Activated CD4-positive, alpha-beta T cell treated with anti-CD3 and anti-CD28 coated beads, Interleukin-2, amount 50 U/mL, for 1 hour (primary cell): ENCODE measurements at places on chromosomes 7 and 10.
A peak's percentile ranks its signal among the peaks of the same experiment; 100 is the strongest.

GRCh38 chr7:29179115-29179514 lies 15.5 kb upstream of the CHN2 start:
- no peak for DNase-seq

DNA sequence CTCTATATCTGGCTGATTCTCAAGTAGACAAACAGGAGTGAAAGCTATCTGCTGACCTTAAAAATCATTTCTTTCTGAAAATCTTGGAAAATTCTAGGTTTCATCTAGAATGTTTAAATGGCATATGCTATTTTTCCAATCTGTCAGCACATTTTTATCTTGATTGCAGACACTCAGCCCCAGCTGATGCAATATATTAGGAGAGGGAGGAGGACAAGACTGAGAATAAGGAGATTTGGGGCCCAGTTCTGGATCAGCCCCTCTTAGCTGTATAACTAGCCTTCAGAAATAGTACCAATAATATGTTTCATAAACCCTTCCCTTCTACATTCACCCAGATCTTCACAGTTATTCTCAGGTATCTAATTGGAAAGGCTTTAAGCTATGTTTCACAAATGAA lies 131.2 kb downstream of the HDAC9 start:
- no peak for DNase-seq

DNA sequence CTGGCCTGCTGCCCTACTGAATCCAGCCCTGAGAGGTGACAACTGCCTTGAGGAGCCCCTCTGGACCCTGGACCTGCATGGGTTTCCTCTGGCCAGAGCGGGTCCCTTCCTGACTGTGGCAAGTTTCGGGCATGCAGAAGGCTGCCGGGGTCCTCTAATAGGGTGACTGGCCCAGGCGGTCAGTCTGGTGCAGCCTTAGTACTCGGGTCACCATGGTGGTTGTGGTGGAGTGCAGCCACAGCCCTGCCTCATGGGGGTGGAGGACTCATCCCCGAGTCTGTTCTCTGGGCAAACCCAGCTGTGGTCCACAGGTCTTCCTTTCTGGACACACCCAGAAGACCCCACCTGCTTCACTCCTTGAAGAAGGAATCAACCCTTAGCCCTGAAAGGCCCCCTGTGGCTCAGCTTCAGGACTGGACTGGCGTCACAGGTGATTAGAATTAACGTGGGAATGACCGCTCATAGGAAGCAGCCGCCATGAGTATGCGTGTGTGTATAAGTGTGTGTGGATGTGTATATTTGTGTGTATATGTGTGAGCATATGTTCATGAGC lies 28.7 kb downstream of the RAMP3 start:
- DNase-seq: no peak

- peak; percentile 73 for DNase-seq
These were observed 505 bp downstream of the HNRNPA2B1 start for GRCh38 chr7:26200038-26200443.

GRCh38 chr10:120557311-120557710 lies 100.3 kb downstream of the PLPP4 start:
- no peak for DNase-seq

- no peak for DNase-seq
These were observed 64.2 kb upstream of the MEOX2 start for GRCh38 chr7:15750727-15751126.

- no peak for DNase-seq
These were observed 85.0 kb upstream of the FAM180A start for GRCh38 chr7:135833642-135834041.

DNA sequence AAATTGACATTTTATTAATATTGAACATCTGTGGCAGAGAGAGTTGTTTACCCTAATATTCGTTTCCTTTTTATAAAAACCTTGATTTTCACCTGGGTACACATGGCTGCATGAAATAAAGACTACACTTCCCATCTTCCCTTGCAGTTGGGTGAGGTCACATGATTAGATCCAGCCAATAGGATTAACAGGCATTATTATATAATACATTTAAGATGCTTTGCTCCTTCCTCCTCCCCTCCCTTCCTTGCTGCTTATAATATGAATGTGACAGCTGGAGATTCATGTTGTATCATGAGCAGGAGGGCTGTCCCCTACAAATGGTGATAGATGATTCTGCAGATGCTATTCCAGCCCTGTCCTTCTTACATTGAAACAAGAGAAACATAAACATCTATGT lies 146.6 kb downstream of the SH2D4B start:
- no peak for DNase-seq
